ENCODE measurements at places on chromosomes 3 and 15. TPM values are rescaled to one million over a fixed set of nuclear protein-coding genes. Genes with fewer than 3 reads are reported as not detected.
A peak's percentile ranks its signal among the peaks of the same experiment; 100 is the strongest.

GRCh38 chr3:184757022-184757651 lies 45.3 kb upstream of the MAGEF1 start:
- no peaks in the 10 kb centered on the region for H3K27me3 ChIP-seq
- H3K36me3 ChIP-seq: no peaks in the 10 kb centered on the region
- H3K4me3 ChIP-seq: no peak overlapping the region
- no peak overlapping the region for H3K27ac ChIP-seq
- no peak for DNase-seq
- H3K4me1 ChIP-seq: no peaks in the 10 kb centered on the region

GRCh38 chr15:100762289-100762688 lies 117.3 kb upstream of the ALDH1A3 start:
- no peak for DNase-seq
- H3K27ac ChIP-seq: peak overlapping the region; percentile 31
- H3K36me3 ChIP-seq: no peaks in the 10 kb centered on the region
- H3K4me1 ChIP-seq: peaks cover 45% of the 10 kb centered on the region

GRCh38 chr15:68599560-68600071 lies 20.8 kb downstream of the CORO2B start:
- H3K27ac ChIP-seq: no peak overlapping the region
- H3K36me3 ChIP-seq: no peaks in the 10 kb centered on the region
- no peaks in the 10 kb centered on the region for H3K4me1 ChIP-seq
- no peaks in the 10 kb centered on the region for H3K27me3 ChIP-seq
- no peak overlapping the region for H3K4me3 ChIP-seq
- DNase-seq: no peak

The SLC24A5 gene
- total RNA-seq: not detected

The PDIA3 gene
- total RNA-seq: 538 TPM

The SNURF gene
- total RNA-seq: 13.7 TPM

DNA sequence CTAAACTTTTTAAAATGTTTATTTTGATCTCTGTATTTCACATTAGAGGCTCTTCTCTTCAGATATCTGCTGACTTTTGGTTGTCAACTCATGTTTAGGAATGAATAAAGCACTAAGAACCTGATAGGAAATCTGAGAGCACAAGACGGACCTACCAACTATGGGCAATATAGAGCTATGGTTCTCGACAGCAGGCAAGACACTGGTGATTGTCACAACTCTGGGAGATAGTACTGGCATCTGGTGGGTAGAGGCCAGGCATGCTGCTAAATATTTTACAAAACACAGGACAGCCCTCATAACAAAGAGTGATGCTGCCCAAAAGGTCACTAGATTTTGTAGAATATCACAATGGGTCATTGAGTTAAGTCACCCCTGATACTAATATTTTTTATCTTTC lies 17.5 kb upstream of the GJD2 start:
- H3K27ac ChIP-seq: no peak overlapping the region
- no peaks in the 10 kb centered on the region for H3K36me3 ChIP-seq
- H3K4me1 ChIP-seq: no peaks in the 10 kb centered on the region
- peaks cover 20% of the 10 kb centered on the region for H3K27me3 ChIP-seq
- no peak for DNase-seq
- H3K4me3 ChIP-seq: no peak overlapping the region

GRCh38 chr3:78483090-78483489 lies 1284.7 kb downstream of the ROBO1 start:
- DNase-seq: no peak
- H3K4me3 ChIP-seq: no peak overlapping the region
- H3K36me3 ChIP-seq: no peaks in the 10 kb centered on the region
- H3K27ac ChIP-seq: no peak overlapping the region

GRCh38 chr15:55389264-55389607 lies 18.9 kb downstream of the CCPG1 start:
- H3K4me3 ChIP-seq: no peak overlapping the region
- no peaks in the 10 kb centered on the region for H3K4me1 ChIP-seq
- H3K27ac ChIP-seq: no peak overlapping the region
- no peaks in the 10 kb centered on the region for H3K36me3 ChIP-seq
- peak; percentile 67 for DNase-seq

The GPR27 gene
- total RNA-seq: 0.15 TPM

The FBXW12 gene
- total RNA-seq: not detected

DNA sequence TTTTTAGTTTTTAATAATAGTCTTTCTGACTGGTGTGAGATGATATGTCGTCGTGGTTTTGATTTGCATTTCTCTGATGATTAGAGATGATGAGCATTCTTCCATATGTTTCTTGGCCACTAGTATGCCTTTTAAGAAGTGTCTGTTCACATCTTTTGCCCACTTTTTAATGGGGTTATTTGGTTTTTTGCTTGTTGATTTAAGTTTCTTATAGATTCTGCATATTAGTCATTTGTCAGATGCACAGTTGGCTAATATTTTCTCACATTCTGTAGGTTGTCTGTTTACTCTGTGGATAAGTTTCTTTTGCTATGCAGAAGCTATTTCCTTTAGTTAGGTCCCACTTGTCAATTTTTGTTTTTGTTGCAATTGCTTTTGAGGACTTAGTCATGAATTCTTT lies 185.4 kb downstream of the SUCNR1 start:
- no peaks in the 10 kb centered on the region for H3K27me3 ChIP-seq
- no peak for DNase-seq
- no peak overlapping the region for H3K4me3 ChIP-seq
- no peaks in the 10 kb centered on the region for H3K36me3 ChIP-seq
- H3K27ac ChIP-seq: no peak overlapping the region

The ZFAND6 gene
- 73.0 TPM for total RNA-seq

GRCh38 chr3:184733181-184733580 lies 21.3 kb upstream of the MAGEF1 start:
- DNase-seq: no peak
- no peak overlapping the region for H3K4me3 ChIP-seq
- H3K4me1 ChIP-seq: no peaks in the 10 kb centered on the region
- H3K36me3 ChIP-seq: no peaks in the 10 kb centered on the region
- H3K27me3 ChIP-seq: no peaks in the 10 kb centered on the region
- H3K27ac ChIP-seq: no peak overlapping the region

DNA sequence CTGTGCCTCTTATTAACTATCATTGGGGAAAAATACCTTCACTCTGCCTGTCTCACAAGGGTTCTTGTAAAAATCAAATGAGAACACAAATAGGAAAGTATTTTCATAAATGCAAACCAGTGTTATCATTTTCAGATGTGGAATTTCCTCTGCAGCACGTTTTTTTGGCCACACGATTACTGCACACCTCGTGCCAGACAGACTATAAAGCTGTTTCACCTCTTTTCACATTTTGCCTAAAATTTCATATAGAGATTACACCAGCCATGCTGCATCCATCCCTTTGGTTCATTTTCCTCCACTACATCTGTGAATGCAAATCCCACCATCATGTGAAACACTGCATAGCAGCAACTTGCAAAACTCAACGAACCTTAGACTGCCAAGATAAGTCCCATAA lies 1.2 kb upstream of the TMOD2 start:
- H3K4me3 ChIP-seq: no peak overlapping the region
- H3K27ac ChIP-seq: no peak overlapping the region
- 0 out of 2 replicates have a peak, but pooled peaks cover 3% of the 10 kb centered on the region for H3K4me1 ChIP-seq
- peaks cover 42% of the 10 kb centered on the region for H3K27me3 ChIP-seq

DNA sequence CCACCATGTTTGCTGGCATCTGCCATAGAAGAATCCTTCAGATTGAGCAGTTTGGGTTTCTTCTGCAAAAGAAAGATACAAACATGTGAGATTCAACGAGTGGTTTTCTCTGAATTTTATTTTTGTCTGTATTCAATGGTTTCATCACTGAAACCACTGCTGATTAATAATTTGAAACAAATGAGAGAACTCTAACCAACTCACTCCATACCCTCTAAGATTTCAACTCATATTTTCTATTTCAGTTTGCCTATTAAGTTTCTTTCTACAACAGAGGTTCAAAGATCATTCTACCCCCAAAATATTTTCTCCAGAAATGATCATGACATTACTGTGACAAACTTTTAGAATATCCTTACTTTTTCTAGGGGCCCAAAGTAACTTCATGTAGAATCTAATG lies 38.7 kb upstream of the MAN2C1 start:
- DNase-seq: no peak
- H3K27ac ChIP-seq: no peak overlapping the region
- H3K36me3 ChIP-seq: peaks cover 33% of the 10 kb centered on the region
- no peak overlapping the region for H3K4me3 ChIP-seq
- no peaks in the 10 kb centered on the region for H3K27me3 ChIP-seq

DNA sequence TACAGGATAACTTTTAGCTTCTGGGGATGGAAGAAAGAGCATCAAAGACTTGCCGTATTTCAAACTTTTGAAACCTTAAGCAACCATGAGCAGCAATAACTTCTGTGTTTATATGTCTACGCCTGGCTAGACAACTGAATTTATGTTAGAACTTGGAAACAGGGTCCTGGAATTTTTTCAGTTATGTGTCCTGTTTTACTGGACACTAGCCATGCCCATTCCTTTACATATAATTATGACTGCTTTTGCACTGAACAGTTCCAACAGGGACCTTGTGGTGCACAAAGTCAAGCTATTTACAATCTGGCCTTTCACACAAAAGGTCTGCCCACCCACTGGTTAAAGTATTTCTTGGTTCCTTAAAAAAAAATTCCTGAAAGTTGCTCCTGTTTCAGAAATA lies 37.1 kb downstream of the TJP1 start:
- no peaks in the 10 kb centered on the region for H3K36me3 ChIP-seq
- no peak overlapping the region for H3K4me3 ChIP-seq
- no peak for DNase-seq
- H3K27ac ChIP-seq: no peak overlapping the region

DNA sequence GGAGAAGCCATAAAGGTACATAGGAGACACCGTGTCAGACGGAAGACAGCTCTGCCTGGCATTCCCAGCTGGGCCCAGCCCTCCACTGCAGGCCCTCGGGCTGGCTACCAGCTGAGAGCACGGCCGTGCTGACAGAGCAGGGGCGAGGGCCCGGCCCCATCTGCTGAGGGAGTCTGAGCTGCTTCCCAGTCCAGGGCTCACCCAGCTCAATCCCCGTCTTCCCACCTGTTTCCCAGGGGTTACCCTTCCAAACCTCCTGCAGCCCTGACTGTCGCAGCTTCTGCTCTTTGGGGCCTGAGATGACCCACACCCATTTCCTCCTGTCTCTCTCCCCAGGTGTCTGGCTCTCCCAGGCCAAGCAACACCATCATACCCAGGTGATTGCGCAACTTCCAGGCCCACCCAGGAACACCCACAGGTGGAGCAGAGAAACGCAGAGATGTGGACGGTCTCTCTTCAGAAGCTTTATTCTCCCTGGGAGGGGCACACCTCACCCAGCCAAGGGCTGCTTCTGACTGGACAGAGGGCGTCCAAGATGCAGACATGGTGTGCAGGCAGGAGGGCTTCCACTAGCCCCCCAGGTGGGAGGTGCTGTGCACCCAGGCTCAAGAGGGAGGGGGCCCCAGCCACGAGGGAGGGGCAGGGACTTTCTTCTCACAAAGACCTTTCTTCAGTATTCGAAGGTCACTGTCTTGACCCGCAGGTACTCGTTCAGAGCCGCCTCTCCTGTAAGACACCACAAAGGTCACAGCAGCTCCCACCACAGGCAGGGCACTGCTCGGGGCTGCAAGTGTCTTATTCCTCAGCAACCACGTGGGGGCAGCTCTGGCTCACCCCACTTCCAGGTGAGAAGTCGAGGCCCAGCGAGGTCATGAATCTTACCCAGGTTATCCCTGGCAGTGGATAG lies 19.4 kb upstream of the SLC41A3 start:
- H3K4me3 ChIP-seq: no peak overlapping the region
- no peak for DNase-seq
- H3K36me3 ChIP-seq: no peaks in the 10 kb centered on the region
- H3K4me1 ChIP-seq: no peaks in the 10 kb centered on the region

The HDGFL3 gene
- total RNA-seq: 34.1 TPM

The TBC1D2B gene
- 59.3 TPM for total RNA-seq

DNA sequence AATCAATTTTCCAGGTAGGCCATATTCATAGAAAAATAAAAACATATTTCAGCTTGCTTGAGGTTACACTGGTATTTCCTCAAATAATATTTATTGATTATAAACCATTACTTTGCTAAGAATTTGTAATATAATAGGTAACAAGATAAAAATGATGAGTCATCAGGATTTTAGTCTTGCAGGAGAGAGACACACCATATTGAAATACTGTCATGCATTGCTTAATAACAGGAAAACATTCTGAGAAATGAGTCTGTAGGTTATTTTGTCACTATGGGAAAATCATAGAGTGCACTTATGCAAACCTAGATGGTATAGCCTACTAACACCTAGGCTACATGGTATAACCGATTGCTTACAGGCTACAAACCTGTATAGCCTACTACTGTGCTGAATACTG lies 990.5 kb downstream of the OTOL1 start:
- H3K27ac ChIP-seq: no peak overlapping the region
- DNase-seq: no peak
- no peaks in the 10 kb centered on the region for H3K27me3 ChIP-seq
- no peaks in the 10 kb centered on the region for H3K36me3 ChIP-seq

The CCRL2 gene
- total RNA-seq: not detected

GRCh38 chr15:96767703-96768434 lies 437.4 kb downstream of the NR2F2 start:
- no peaks in the 10 kb centered on the region for H3K27me3 ChIP-seq
- H3K4me1 ChIP-seq: no peaks in the 10 kb centered on the region
- no peak overlapping the region for H3K4me3 ChIP-seq
- DNase-seq: no peak
- no peak overlapping the region for H3K27ac ChIP-seq

GRCh38 chr3:175257123-175257522 lies 398.0 kb downstream of the NAALADL2 start:
- no peaks in the 10 kb centered on the region for H3K4me1 ChIP-seq
- no peak overlapping the region for H3K4me3 ChIP-seq
- DNase-seq: no peak
- no peaks in the 10 kb centered on the region for H3K27me3 ChIP-seq
- H3K36me3 ChIP-seq: no peaks in the 10 kb centered on the region

GRCh38 chr3:58492494-58492905 lies 604 bp downstream of the KCTD6 start:
- no peaks in the 10 kb centered on the region for H3K27me3 ChIP-seq
- peak overlapping the region; percentile 70 for H3K27ac ChIP-seq
- peaks cover 49% of the 10 kb centered on the region for H3K4me1 ChIP-seq
- H3K36me3 ChIP-seq: no peaks in the 10 kb centered on the region
- peak overlapping the region; percentile 94 for H3K4me3 ChIP-seq
- no peak for DNase-seq

The PCSK6 gene
- total RNA-seq: 10.6 TPM

GRCh38 chr15:75195122-75195765 lies 6.4 kb upstream of the C15orf39 start:
- DNase-seq: no peak
- H3K4me1 ChIP-seq: peaks cover 14% of the 10 kb centered on the region
- no peaks in the 10 kb centered on the region for H3K36me3 ChIP-seq
- no peaks in the 10 kb centered on the region for H3K27me3 ChIP-seq

Data from Panc1 (cell line).